ENCODE measurements at places on chromosomes 2 and 18.

GRCh38 chr18:49880661-49881060, 67.3 kb upstream of the ACAA2 start:
- no peak for DNase-seq

- DNase-seq = no peak
Observed at GRCh38 chr2:234587341-234588053, 90.6 kb upstream of the ARL4C start.

GRCh38 chr2:167681234-167682015, 566.0 kb downstream of the STK39 start:
- DNase-seq = no peak

- no peak for DNase-seq
Observed at GRCh38 chr2:203871371-203871983, 3.9 kb downstream of the CTLA4 start.

GRCh38 chr2:121664086-121664485, 14.8 kb upstream of the CLASP1 start:
- no peak for DNase-seq

DNA sequence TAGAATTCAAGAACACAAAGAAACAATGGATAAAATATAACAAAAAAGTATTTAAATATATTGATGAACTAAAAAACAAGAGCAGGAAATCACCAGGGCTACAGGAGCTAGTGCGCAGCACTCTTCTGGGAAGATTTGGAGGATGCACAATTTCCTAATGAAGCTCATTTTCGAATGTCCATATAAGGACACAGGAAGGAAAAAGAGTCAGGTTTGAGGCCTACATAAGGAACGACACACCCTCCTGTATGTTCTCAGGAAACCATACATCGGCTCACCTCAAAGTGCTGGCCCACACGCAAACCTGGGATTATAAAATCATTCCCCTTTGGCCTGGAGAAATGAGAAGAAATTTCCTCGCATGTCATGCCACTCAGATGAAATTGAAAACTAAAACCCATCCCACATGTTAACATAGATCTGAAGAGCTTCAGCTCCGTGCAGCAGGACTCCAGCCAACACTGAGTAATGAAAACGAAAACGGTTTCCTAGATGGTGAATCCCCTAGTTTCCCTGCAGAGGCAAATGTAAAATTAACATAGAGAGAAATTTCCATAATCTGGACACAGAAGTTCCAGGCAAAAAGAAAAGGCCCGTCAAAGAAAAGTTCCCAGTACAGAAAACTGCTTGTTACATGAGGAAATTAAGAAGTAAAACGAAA, 825.8 kb downstream of the SOCS6 start:
- no peak for DNase-seq

DNA sequence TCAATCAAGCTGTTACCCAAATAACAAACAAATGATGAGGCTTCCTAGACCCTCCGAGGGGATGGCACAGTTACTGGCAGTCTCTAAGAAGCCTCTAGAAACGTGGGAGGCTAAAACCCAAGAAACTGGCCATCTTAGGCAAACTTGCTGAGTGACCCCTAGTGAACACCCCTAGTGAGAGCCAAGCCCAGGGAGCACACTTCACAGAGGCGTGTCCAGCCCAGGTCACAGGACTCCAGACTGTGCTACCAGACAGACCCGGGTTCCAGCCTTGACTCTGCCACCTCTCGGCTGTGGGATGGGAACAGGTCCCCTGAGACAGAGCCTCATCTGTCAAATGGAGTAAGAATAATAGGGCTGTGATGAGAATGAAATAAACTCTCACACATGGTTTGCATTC, 83.5 kb upstream of the ASAP2 start:
- no peak for DNase-seq

DNA sequence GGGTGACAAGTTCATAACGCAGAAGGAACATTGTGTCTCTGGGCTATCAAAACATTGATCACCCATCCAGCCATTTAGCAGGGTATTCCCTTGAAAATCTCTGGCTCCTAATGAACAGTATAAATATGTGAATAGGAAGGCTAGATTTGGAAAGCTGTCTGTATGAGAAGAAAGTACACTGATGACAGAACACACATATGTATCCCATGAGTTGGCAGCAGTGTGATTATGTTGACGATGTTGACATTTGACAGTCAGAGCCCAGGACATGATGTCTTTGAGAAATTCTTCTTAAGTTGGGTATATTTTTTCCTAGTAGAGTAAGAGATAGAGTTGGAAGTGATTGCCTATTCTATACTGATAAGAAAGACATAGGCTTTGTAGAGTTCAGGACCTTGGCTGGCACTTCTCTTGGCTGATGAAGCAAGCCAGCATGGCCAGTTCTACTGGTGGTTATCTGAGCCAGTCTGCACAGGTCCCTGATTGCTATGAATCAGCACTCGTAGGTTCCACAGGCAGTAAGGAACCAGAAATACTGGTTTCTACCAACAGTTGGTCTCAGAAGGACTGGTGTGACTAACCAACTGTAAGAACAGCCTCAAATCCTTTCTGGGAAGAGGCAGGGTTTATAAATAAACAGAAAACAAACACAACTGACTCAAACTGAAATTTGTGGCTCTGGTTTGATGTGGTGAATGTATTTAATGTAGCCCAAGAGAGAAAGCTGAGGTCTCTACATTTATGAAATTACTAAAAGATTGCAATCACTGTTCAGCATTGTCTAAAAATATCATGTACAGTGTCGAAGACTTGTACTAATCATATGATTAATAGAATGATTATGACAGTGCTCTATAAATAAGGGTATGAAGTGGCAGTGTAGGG, 43.9 kb upstream of the RAPH1 start:
- no peak for DNase-seq

DNA sequence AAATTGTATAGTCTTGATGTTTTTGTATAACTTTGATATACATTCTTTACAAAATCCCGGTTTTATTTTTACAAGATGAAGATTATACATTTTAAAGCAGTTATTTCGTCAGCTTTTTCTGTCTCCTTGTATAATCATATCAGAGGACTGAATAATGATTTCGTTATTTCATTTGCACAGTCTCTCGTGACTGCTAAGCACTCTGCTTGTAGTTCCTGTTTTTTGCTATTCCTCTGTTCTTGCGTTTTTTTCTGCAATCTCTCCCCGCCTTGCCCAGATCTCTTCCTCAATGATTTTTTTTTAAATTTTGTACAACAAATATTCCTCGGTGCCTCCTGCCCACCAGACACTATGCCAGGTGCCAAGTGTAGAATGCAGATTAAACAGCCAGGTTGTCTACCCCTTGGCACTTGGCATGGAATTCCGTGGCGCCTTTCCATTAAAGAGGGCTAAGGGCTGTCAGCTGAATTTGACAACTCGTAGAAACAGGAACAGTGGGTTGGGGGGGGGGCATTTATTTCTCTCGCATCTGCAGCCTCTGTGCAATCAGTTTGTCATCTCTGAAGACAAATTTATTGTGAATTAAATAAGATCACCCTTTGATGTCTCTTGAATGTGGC, 69.6 kb downstream of the KLHL29 start:
- DNase-seq = no peak

All from stimulated activated CD8-positive, alpha-beta memory T cell treated with anti-CD3 and anti-CD28 coated beads, Interleukin-7, amount 100 ng/mL, for 1 hour (primary cell).